ENCODE measurements at places on chromosomes 13 and 19.

- DNase-seq = no peak
These were observed 6.8 kb downstream of the ELL start for GRCh38 chr19:18514800-18515682.

GRCh38 chr13:49421391-49421790, 22.5 kb downstream of the CAB39L start:
- DNase-seq = no peak

GRCh38 chr13:23672616-23673015, 102.4 kb downstream of the TNFRSF19 start:
- no peak for DNase-seq

GRCh38 chr13:100315522-100315921, 226.6 kb downstream of the PCCA start:
- no peak for DNase-seq

DNA sequence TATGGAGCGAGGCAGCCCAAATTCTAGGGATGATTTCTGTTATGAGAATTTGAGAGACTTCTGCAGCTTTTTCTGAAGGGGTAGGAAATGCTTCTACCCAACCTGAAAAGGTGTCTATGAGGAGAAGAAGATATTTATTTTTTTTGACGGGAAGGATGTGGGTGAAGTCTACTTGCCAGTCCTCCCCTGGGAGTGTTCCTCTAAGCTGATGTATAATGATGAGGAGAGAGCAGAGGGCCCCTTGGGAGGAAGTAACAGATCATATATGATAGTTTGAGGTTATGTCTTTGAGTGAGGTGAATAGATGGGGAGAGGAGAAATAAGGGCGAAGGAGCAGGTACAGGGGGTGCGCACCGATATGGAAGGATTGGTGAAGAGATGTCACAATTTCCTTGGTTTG, 910.6 kb upstream of the SLITRK5 start:
- DNase-seq = no peak

DNA sequence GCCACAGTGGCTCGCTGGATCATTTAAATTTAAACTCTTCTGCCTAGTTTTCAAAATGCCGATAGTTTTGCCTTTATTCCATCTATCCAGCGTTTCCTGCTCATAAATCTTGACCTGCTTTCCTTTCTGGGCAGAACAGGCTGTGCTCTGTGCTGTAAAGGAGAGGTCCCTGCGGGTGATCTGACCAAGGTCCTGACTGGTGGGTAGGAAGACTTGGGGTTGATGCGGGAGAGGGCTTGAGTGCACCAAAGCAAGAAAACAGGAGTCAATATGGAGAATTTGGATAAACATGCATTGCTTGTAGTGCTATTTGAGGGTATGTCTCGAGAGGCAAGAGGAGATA, 533.6 kb downstream of the MYO16 start:
- no peak for DNase-seq

DNA sequence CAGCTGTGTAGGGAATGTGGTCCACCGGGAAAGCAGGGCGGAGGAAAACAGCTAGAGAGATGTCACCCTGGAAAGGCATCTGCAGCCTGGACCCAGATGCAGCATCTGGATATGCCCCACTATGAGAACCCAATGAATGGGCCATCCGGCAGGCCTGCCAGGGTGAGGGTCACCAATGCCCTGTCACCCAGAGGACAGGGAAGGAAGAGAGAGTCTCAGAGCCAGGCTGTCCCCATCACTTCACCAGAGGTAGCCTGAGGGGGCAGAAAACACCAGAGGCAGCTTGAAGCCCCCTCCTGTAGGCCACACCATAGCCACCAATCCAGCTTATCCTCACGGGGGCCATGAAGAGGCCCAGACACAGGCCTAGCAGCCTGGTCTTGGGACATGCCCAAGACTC, 118.8 kb downstream of the TUBA3C start:
- no peak for DNase-seq

DNA sequence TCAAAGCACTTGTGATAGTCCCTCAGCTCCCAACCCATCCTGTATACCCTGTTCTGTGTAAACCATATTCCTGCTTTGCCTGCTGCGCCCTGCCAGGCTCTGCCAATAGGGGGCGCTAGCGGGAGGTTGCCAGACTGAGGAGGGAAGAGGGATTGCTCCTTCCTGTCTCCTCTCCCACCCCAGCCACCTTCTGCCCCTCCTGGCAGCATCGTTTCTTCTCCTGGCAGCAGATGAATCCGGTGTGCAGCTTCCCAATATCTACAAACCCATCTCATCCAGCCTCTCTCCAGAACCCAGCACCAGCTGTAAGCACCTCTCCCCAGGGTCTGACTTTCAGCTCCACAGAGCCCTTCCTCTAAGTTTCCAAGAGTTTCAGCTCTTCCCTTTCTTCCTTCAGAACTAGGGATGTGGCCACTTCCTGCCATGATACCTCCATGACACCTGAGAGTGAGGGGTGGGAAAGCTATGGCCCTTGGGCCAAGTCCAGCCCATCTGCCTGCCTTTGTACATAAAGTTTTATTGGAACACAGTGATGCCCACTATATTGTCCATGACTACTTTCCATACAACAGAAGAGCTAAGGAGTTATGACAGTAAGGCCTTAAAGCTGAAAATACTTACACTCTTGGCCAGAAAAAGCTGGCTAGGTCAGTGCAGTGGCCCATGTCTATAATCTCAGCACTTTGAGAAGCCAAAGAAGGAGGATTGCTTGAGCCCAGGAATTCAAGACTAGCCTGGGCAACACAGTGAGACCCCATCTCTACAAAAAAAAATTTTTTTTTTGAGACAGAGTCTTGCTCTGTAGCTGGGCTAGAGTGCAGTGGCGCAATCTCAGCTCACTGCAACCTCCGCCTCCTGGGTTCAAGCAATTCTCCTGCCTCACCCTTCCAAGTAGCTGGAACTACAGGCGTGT, 34.5 kb upstream of the ATP1A3 start:
- DNase-seq = no peak

GRCh38 chr19:52992109-52993004, 21.4 kb upstream of the ERVV-1 start:
- DNase-seq = no peak

GRCh38 chr19:6735181-6735911, 2.0 kb downstream of the GPR108 start:
- no peak for DNase-seq

GRCh38 chr19:15641901-15642491, 1.3 kb downstream of the CYP4F3 start:
- no peak for DNase-seq

GRCh38 chr13:114032126-114032799, 58.4 kb upstream of the C13orf46 start:
- DNase-seq = no peak

DNA sequence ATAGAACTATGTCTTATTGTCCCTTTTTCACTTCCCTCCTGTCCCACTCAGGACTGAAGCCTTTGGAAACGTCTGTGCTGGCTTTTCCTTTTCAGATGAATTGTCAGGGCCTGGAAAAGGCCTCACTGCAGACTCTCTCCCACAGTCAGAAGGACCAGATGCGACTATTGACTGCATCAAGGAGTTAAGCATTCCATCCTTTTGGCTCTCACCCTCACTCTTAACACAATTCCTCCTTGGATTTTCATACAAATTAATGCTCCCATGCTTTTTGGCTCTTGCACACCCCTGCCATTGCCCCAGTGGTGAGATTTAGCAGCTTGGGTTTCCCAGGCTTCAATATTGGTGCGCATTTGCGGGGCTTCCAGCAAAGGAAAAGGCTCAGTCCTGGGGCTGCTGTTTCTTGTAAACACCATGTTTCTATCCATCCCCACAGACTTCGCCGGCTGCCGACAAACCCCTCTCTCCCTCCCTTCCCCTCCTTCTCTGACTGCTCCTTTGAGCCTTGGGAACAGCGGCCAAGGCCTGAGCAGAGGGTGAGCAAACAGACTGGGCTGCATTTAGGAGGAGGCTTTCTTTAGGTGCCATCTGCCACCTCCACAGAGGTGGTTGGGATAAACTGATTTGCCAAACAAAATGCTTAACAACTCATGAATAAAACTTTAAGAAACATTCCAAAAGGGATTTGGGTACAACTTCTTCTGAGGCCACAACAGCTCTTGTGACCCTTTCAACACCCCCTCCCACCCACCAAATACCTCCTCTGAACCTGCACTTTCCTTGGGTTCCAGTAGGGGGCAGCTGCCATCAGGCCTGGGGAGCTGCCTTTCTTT, 48.6 kb upstream of the PCDH8 start:
- DNase-seq = no peak

- no peak for DNase-seq
These were observed 121.9 kb downstream of the DLEU7 start for GRCh38 chr13:50721672-50721992.

DNA sequence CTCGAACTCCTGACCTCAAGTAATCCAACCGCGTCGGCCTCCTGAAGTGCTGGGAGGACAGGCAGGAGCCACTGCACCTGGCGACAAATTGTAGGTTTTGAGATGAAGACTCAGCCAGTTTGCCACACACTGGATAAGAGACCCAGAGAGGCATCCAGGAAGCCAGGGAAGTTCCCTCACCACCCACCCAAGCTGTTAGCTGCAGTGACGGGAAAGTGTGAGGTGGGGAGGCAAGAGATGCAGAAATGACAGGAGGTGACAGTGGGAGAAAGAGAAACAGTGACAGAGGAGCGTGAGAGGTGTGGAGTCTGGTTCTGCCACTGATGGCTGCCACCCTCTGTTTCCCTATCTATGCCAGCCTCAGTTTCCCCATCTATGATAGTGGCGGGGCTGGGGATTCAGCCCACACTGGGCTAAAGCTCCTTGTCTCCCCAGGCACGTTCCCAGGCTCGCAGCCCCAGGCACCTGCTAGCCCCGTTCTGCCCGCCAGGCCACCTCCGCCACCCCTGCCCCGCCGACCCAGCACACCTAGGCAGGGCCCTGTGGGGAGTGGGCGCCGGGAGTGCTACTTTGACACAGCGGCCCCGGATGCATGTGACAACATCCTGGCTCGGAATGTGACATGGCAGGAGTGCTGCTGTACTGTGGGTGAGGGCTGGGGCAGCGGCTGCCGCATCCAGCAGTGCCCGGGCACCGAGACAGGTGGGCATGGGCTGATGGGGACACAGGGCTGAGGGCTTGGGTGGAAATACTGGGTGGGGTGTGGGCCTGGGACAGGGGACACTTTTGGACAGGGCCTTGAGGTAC, 21.0 kb downstream of the LTBP4 start:
- no peak for DNase-seq

DNA sequence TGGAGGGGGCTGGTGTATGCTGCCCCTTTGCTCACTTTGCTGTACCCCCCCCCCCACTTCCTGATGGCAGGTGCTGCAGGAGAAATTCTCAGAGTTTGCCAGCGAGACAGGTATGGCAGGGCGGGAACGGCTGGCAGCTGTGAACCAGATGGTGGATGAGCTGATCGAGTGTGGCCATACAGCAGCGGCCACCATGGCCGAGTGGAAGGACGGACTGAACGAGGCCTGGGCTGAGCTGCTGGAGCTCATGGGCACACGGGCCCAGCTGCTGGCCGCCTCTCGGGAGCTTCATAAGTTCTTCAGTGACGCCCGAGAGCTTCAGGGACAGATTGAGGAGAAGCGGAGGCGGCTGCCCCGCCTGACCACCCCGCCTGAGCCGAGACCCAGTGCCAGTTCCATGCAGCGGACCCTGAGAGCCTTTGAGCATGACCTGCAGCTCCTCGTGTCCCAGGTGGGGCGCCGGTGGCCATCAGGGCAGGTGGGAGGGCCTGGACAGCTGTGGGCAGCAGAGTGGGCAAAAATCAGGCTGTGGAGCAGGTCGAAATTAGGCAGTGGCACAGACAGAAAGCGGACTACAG, 19.6 kb upstream of the SHKBP1 start:
- DNase-seq = no peak
